ENCODE measurements at places on chromosomes 5 and 9.

DNA sequence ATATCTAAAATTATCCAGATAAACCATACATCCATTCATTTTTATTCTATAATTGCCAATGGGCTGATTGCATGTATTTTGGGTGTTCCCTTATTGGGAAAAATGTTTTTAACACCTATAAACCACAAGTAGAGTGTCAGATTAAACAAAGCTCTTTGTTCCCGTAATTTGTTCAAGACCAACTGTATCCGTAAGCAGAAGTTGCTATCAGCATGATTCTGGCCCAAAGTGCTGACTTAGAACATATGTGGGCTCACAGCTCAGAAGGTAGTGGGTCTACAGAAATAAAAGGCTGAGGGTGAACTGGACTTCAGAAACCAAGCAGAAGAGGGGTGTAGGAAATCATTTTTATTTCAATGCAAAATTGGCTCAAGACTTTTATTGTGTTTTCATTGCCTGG lies 23.5 kb upstream of the IL7R start:
- no peak for DNase-seq

DNA sequence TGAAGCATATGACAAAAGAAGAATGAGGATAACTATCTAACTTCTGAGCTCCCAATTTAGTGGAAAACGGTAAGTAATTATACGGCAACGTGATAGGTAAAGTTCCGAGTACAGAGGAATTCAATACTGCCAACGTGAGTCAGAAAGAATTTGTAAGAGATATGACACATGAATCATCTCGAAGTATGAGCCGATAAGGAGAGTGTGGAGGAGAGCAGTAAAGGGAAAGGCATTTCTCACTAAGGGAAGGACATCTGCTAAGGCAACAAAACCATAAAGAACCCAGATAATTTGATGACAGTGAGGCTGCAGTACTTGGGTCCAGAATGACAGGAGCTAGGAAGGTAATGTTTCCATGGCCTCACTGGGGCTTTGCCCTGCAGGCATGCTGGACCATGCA lies 11.0 kb downstream of the MPDZ start:
- DNase-seq, result no peak

DNA sequence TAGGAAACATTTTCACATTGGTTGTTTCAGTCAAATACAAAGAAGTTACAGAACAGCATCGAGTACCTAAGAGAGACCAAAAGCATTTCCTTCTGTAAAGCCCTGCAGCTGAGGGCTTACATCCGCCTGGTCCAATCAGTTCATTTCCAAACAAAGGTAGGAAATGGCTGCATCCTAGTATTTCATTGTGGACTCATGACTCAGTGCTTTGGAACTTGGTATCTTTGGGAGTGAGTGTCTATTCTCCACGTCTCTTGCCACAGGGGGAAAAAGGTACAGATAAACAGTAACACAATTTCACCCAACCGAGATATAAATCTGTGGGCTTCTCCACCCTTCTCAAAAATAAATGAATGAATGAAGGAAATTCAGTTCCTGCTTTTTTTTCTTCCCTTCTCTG lies 75.4 kb downstream of the NFIB start:
- no peak for DNase-seq

DNA sequence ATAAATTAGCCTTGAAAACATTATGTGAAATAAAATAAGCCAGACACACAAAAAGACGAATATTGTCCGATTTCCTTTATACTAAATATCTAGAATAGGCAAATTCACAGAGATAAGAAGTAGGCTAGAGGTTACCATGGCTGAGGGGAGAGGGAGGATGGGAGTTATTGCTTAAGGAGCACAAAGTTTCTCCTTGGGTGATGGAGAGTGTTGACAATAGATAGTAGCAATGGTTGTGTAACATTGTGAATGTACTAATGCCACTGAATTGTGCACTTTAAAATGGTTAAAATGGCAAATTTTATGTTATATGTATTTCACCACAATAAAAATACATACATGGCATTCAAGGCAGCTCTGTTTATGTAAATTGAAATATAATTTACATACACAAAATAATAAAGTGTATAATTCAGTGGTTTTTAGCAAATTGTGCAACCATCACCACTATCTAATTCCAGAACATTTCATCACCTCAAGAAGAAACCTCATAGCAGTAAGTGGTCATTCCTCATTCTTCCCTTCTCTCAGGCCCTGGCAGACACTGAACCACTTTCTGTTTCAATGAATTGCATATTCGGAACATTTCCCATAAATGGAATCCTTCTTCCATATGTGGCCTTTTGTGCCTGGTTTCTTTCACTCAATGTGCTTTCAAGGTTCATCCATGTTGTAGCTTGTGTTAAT lies 59.2 kb downstream of the NDST1 start:
- no peak for DNase-seq

- DNase-seq, result no peak
These were observed 14.6 kb downstream of the ZBTB43 start for GRCh38 chr9:126819482-126819881.

- DNase-seq, result no peak
These were observed 45.2 kb downstream of the CYSTM1 start for GRCh38 chr5:140220032-140220697.

- no peak for DNase-seq
These were observed 66.9 kb downstream of the SKIC3 start for GRCh38 chr5:95487880-95488279.

DNA sequence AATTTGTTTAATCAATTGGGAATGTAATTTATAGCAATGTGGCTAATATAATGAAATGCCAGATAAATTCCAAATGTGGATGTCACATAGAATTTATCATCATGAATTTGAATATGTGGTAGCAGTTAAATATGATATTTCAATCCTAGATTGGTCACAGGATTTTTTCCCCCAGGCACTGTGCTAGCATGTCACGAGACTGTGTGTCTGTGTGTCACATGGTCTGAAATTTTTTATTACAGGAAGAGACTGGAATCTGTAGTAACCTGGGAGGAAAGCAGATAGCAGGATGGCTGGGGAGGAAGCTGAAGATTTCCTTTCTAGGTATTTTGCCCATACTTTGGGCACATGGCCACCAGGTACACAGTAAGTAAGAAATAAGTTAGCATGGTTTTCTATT lies 35.4 kb upstream of the MSH3 start:
- DNase-seq, result no peak

DNA sequence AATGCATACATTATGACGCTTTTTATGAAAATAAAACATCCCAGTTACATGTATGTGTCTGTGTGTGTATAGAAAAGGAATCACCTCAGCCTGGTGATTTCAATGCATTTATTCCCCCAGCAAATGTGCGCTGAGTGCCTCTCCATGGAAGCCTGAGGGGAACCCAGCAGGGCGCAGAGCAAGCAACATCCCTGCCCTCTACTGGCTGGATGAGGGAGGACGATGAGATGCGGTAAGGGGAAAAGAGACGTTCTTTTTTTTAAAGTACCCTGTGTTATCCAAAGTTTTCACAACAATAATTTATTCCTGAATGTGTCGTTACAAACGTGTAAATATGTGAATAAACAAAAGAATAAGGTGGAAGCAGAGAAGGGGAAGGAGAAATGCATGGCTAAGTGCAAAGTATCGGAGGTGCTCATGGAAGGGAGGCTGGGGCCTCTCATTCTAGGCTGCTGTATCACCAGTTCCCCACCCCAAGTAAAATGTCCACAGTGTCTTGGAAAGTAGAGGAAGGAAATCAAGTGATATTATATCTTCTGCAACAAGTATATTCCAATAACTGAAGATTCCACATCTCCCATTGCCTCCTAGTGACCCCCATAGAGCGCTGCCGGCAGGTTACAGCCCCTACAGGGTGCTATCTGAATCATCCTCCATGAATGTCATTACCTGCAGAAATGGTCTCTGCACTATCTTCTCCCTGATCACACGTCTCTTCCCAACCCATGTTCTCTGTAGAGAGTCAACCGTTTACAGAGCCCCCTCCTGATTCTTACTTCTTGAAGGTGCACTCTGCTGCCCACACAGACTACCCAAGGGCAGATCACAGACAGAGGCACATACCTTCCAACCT lies 13.0 kb upstream of the ABLIM3 start:
- no peak for DNase-seq

GRCh38 chr5:126948011-126948355 lies 82.4 kb downstream of the MARCHF3 start:
- DNase-seq, result no peak

GRCh38 chr5:149724130-149724840 lies 5.8 kb upstream of the PPARGC1B start:
- no peak for DNase-seq

- DNase-seq, result no peak
These were observed 5.5 kb downstream of the MAN2A1 start for GRCh38 chr5:109695005-109695926.

GRCh38 chr5:122155546-122155945 lies 26.2 kb downstream of the ZNF474 start:
- no peak for DNase-seq

DNA sequence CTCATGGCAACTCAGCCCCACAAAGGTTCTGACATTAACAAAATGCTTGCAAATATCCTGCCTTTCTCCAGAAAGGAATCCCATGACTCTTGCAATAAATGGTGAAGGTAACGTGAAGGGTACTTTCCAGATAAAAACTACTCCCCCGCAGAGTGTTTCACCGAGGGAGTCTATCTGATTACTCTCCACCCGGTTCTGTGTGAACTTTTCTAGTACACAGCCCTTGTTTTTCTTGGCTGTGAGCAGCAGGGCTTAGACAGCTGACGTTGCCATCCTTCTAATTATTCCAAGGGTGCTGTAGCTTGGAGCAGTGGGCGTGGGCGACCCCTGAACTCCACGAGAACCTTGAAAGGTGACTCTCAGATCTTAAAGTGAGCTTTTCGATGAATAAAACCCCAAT lies 276.0 kb upstream of the IRX4 start:
- DNase-seq, result no peak

Measured in stimulated activated CD8-positive, alpha-beta memory T cell treated with anti-CD3 and anti-CD28 coated beads, Interleukin-2, amount 100 ng/mL, for 1 hour (primary cell).